ENCODE measurements at places on chromosomes 11 and 22.
A peak's percentile ranks its signal among the peaks of the same experiment; 100 is the strongest.

- no peak for DNase-seq
Observed at GRCh38 chr11:73258104-73259035, 13.8 kb upstream of the P2RY6 start.

DNA sequence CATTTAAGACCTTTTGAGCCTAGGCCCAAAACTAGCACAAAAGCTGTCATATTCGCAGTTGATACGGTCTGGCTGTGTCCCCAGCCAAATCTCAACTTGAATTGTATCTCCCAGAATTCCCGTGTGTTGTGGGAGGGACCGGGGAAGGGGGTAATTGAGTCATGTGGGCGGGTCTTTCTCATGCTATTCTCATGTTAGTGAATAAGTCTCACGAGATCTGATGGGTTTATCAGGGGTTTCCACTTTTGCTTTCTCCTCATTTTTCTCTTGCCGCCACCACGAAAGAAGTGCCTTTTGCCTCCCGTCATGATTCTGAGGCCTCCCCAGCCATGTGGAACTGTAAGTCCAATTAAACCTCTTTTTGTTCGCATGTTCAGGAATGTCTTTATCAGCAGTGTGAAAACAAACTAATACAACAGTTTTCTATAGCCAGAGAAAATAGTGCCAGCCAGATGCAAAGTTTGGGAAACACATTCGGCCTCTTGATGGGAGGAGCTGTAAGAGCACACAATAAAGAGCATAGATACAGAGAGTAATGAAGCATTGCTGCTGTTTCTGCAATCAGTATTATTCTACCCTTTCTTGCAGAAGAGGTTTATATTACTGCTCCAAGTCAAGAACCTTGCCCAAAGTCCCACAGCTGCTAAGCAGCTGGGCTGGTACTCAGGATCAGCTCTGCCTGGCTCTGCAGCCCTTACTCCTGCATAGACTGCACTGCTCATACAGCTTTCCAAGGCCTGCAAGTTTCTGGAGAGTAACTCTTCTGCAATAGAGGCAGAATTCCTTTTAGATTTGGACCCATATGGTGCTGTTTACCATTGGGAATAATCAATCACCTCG lies 2.0 kb upstream of the ZNF195 start:
- no peak for DNase-seq

DNA sequence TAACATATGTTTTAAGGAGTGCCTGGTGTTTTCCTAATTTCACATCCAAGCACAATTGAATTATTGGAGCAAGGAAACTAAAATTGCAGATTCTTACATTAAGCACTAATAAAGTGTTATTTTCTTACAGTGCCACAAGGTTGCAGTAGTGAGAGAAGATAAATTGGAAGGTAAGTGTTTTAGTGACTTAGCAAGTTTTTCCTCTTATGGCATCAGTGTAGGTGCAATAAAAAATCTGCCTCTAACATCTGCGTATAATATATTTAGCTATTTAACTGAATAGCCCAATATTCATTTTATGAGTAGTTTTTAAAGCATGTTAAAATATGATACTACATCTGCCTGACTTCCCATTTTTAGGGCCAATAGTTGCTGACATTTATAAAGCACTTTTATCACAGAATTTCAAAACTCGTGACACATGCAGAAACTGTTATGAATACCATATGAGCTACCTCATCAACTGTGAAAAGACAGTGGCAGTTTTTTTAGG lies 19.0 kb downstream of the POLD3 start:
- DNase-seq, result peak; percentile 86

DNA sequence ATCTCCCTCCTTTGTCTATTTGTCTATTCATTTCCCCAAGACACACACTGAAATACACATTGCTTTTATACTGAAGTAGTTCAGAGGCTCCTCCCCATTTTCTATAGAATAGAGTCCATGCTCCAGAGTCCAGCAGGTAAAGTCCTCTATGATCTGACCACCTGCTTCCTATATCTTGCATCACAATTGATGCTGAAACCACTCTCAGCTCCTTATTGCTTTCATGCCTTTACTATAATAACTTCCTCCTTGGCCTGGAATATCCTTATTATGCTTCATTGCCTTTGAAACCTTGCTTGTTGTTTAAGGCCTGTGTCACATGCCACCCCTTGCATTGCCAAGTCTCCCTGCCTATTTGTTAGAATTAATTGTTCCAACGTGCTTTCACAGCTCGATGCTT lies 12.6 kb downstream of the OR6Q1 start:
- no peak for DNase-seq

DNA sequence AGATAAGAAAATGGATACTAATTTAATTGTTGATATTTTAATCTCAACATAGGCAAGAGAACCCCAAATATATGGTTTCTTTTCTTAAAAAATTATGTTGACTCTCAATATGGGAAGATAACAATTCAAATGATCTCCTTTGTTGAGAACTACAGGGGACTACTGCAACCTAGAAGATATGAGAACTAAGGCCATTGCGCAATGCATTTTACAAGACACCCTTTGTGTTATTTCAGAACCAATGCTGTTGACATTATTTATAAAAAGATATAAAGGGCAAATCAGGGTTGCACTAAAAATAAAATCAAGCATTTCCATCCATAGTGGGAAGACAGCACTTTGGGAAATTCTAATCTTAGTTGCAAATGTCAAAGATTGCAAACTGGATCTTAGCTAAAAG lies 322.3 kb downstream of the SOX6 start:
- DNase-seq, result no peak

DNA sequence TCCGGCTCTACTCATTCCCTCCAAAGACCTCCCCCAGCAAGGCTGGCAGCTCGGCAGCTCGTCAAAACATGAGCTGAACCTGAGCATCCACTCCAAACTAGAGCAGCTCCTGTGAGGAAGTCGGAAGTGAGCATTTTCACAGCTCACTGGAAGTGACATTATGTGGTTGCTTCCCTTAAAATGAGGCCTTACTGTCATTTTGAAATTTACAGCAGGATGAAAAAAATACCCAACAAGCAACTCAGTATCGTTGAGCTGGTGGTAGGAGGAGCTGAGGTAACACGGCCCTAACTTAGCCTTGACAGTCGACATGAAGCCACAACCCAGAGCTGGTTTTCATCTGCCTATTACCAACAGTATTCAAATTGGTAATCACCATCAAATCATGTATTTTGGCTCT lies 38.0 kb upstream of the ARFGAP3 start:
- DNase-seq, result no peak

DNA sequence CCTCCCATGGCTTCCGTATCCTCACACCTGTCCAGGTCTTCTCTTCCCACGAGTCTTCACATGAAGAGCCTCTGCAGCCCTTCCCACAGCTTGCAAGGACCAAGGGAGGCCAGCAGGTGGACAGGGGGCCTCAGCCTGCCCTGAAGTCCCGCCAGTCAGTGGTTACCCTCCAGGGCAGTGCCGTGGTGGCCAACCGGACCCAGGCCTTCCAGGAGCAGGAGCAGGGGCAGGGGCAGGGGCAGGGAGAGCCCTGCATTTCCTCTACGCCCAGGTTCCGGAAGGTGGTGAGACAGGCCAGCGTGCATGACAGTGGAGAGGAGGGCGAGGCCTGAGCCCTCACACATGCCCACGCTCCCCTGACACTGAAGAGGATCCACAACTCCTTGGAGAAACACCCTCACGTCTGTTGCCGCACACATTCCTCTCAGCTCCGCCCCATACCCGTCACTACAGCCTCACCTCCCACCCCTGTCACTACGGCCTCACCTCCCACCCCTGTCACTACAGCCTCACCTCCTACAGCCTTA lies 8.3 kb downstream of the SSH3 start:
- DNase-seq, result no peak

Data from AG09309 (cell line).